ENCODE measurements at places on chromosomes 3 and 15. TPM values are rescaled to one million over a fixed set of nuclear protein-coding genes. Genes with fewer than 3 reads are reported as not detected.

DNA sequence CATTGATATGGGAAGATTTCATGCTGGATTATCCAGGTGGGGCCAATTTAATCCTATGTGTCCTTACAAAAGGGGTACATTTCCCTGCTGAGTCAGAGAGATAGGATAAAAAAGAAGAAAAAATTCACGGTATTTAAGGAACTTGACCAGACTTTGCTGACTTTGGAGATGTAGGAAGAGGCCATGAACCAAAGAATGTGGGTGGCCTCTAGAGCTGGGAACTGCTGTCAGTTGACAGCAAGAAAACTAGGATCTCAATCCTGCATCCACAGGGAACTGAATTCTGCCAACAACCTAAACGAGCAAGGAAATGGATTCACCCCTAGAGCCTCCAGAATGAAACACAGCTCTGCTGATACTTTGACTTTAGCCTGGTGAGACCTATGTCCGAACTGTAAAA lies 148.1 kb upstream of the SLC24A5 start:
- no peak for DNase-seq

- DNase-seq, result no peak
Measured at GRCh38 chr3:22262386-22262785, 511.4 kb upstream of the ZNF385D start.

- DNase-seq, result no peak
Measured at GRCh38 chr15:75671730-75672602, 24.3 kb downstream of the SNX33 start.

- DNase-seq, result no peak
Measured at GRCh38 chr3:124496061-124496460, 234.2 kb upstream of the UMPS start.

- no peak for DNase-seq
Measured at GRCh38 chr3:100045696-100046095, 68.6 kb downstream of the FILIP1L start.

- DNase-seq, result no peak
Measured at GRCh38 chr3:128152419-128153155, 694 bp upstream of the EEFSEC start.

DNA sequence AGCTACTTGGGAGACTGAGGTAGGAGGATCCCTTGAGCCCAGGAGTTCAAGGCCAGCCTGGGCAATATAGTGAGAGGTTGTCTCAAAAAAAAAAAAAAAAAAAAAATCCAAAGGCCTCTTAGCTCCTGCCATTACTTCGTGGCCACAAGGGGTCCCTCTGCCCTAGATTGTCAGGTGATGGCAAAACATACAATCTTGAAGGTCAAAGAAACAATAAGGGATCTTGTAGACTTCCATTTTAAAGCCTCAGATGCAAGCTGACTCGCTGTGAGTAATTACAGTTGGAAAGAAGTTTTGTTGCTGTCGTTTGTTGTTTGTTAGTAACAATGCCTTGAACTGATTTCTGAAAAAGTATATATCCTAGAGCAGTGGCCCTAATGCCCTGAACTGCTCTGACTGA lies 55.9 kb upstream of the PLCL2 start:
- DNase-seq, result peak; percentile 33

- no peak for DNase-seq
Measured at GRCh38 chr3:64490180-64490724, 197.5 kb downstream of the ADAMTS9 start.

DNA sequence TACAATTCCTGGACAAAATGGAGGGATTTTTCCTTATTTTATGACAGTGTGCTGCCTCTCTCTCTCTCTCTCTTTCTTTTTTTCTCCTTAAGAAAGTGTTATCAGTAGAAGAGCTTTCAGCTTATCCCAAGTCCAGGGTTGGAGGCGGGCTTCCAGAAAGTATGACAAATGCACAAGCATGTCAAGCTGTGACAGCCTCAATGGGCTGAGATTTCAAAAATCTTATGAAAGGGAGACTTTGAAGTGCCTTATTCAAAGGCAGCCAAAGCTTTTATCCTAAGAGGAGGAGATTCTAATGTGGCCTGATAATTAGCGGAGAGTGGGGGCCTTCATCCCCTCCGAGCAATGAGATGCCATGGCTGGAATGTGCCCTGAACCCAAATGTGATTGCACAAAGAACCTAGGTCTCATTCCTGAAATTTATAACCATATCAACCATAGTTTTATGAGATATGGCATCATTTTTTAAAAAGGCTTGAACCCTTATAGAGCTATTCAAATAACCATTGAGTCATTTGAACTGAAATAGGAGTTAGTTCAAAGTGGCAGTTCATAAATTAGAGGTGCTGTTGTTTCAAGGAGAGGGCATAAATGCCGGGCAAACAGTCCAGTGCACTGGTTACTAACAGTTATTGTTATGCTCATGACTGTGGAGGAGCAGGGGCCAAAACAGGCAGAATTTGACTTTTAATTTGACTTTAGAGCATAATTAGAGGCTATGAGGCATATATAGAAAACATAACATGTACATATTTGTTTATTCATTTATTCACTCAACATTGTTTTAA lies 261.6 kb upstream of the THRB start:
- DNase-seq, result no peak

GRCh38 chr15:28023422-28023821 lies 75.7 kb downstream of the OCA2 start:
- DNase-seq, result no peak

DNA sequence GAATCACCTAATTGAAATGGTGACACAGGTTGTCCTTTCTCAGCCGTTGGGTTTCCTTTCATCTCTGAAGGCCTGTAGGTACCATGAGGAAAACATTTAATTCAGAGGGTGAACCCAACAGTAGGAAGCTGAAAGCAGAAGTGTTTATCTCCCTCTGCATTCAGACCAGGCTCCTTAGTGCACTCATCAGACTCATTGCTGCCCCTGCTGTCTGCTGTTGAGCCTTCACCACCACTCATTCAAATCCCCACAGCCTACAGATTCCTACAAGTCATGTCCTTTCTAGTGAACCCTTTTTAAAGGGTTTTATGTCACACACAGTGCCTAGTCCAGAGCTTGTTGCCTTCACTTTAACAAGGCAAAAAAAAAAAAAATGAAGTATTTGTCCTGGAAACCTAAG lies 13.4 kb downstream of the WDR48 start:
- DNase-seq, result no peak

DNA sequence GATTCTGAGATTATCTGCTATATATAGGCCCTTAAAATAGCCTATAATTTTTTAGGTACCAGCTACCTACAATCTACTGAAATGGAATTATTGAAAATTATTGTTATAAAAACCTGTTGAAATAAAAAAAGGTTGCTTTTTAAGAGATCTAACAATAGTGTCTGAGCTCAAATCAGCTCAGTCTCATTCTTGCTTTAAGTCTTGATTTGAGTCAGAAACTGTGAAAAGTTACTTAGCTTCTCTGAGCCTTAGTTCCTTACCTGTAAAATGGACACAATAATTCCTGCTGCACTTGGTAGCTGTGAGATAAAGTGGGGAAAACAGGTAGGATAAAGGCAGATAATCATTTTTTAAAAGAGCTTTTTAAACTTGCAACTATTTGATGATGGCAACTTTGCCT lies 118.8 kb upstream of the UBE2E2 start:
- DNase-seq, result no peak

- DNase-seq, result no peak
Measured at GRCh38 chr3:19159966-19160635, 11.8 kb downstream of the KCNH8 start.

GRCh38 chr15:90086868-90087268 lies 15.4 kb downstream of the IDH2 start:
- DNase-seq, result peak; percentile 75

- no peak for DNase-seq
Measured at GRCh38 chr3:138317687-138318086, 12.0 kb downstream of the NME9 start.

GRCh38 chr3:110684466-110684865 lies 387.1 kb upstream of the NECTIN3 start:
- no peak for DNase-seq

DNA sequence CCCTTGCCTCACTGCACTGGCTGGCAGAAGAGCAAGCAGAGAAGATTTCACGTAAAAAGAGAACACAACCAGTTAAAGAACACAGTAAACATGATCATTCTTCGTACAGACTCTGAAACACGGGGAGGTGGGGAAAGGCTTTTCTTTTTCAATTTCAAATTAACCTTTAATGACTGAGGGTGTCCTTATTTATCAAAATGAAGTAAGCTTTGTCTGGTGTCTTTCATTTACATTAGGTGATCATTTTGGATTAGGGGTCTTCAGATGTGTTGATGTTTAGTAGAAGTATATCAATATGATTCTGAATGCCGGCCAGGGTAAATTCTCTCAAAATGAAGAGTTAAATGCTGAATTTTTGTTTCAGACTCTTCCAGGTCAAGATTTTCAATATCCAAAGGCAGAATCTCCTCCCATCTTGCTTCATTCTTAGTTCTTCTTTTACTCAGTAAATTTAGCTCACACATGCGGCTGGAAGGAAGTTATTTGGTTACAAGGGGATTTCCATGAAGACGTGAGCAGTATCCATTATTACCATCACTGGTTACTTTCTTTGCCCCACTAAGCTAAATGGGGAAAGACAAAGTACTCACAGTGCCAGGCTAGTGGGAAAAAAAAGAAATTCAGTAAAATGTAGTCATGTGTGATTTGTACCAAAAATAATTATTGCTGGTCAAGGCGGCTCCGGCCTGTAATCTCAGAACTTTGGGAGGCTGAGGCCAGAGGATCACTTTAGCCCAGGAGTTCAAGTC lies 272.2 kb upstream of the NR2F2 start:
- no peak for DNase-seq

DNA sequence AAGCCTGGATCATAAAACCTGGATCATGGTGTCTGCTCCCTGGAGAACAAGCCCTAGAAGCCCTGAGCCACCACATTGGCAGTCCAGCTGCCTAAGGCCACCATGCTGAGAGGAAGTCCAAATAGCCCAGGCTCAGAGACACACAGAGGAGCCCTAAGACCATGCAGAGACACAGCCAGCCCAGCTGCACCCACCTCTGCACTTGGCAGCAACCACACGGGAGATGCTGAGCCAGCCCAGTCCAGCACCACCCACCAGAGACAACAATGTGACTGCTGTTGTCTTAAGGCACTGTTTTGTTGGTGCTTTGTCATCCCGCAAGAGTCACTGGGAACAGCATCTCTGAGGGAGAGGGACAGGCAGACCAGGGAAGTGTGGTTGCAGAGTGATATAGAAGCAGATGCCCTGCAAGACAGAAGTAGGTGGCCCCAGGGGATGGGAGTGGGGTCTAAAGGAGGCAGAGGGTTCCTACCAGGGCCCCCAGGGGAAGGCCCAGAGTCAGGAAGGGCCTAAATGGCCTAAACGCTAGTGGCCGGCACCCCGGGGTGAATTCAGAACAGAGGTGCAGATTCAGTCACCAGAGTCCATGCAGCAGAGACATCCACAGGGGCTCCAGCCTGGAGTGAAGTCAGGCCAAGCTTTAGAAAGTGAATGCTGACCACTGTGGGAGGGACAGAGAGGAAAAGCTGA lies 105.4 kb upstream of the PRR20G start:
- DNase-seq, result no peak

DNA sequence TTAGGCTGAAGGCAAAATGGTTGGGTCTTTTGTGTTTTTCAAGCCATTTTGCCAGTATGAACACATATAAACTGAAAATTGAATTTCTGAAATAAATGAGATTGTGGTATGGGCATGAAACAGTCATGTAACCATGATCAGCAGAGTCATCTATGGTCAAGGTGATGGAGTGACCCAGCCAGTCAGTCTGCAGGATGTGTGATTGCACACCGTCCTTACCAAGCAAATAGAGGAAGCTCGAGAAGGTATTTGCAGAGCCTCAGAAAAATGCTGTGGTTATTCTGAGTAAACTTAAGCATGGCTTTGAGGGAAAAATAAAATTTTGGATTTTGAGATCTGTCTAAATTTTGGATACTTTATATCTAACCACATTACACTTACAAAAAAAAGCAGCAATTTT lies 95.9 kb upstream of the RNF7 start:
- DNase-seq, result no peak

DNA sequence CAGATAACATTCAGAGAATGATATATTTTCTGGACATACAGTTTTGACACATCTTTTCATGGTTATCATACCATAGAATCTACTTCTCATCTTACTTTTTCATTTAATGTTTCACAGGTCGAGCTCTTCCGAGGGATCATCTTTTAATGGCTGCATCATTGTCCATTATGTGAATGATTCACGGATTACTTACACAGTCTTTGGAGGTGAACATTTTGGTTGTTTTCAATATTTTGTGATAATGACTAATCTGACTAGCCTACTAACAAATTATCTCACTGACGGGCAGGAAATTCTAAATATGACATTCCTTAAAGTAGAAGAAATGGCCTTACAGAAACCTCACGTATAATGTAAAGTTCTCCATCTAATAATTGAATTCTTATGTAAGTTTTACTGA lies 209.1 kb upstream of the STRIT1 start:
- no peak for DNase-seq

DNA sequence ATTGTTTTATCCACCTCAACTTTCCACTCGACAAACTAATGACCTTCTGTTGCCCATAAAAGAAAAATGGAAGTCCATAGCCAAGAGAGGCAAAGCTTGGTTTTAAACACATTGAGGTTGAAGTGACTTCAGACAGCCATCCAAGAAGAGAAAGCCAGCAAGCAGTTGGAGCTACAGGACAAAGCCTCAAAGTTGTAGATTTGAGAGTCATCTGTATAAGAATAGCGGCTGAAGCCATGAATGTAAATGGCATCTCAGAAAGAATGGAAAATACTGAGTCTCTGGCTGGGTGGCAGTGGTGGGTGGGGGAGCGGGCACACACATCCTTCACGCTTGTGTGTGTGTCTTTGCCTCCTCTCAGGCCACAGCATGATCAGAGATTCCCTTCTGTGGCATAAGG lies 124.1 kb upstream of the CHRM5 start:
- DNase-seq, result peak; percentile 13

DNA sequence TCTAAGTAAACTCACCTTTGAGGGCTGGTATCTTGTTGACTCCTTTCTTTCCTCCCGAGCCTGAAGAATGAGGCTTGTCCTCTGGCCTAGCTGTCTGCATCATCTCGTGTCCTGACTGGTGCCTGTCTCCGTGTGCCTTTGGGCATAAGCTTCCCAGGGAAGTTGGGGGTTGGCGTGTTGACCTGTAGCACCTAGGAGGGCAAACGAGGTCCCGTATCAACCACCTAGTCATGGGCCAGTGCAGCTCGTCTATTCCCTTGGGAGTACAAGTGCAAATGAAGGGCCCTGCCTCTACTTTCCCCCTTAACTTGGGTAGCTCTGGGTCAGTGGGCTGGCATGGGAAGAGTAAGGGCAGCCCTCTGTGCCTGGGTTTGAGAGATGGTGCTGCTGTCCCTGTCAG lies 8.7 kb downstream of the TEX264 start:
- DNase-seq, result no peak

PIK3CA gene
- total RNA-seq, result 14.1 TPM

GOLGA8J gene
- not detected for total RNA-seq

GATM gene
- total RNA-seq, result 10.2 TPM

PPP4R2 gene
- 89.9 TPM for total RNA-seq

GRAMD2A gene
- 1.5 TPM for total RNA-seq

CCR3 gene
- not detected for total RNA-seq

SOX14 gene
- 0.21 TPM for total RNA-seq

ROBO1 gene
- total RNA-seq, result 93.6 TPM

STRIT1 gene
- total RNA-seq, result 0.38 TPM

CRYBG3 gene
- total RNA-seq, result 8.0 TPM

Data from H1 (cell line).